ENCODE measurements at places on chromosomes 3 and 15.

- no peak for DNase-seq
These were observed 12.2 kb upstream of the TRANK1 start for GRCh38 chr3:36957063-36957462.

DNA sequence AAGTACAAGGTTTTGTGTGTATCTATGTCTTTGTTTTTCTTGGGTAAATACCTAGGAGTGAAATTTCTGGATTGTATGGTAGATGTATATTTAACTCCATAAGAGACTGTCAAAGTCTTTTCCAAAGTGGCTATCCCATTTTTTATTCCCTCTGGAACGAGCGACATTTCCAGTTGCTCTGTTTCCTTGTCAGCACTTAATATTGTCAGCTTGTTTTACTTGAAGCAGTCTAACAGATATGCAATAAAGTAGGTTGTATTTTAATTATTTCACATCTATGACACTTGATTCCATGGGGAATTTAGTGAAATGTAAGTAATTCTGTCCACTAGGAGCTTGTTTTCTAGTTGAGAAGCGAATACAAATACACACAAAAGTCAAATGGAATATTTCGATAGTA, 18.5 kb upstream of the BNIP2 start:
- no peak for DNase-seq

DNA sequence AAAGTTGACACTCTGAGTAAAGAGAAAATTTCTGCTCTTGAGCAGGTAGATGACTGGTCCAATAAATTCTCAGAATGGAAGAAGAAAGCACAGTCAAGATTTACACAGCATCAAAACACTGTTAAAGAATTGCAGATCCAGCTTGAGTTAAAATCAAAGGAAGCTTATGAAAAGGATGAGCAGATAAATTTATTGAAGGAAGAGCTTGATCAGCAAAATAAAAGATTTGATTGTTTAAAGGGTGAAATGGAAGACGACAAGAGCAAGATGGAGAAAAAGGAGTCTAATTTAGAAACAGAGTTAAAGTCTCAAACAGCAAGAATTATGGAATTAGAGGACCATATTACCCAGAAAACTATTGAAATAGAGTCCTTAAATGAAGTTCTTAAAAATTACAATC, 151.8 kb upstream of the LRRFIP2 start:
- DNase-seq, result no peak

GRCh38 chr3:8765528-8765927, 3.9 kb downstream of the OXTR start:
- DNase-seq, result no peak

DNA sequence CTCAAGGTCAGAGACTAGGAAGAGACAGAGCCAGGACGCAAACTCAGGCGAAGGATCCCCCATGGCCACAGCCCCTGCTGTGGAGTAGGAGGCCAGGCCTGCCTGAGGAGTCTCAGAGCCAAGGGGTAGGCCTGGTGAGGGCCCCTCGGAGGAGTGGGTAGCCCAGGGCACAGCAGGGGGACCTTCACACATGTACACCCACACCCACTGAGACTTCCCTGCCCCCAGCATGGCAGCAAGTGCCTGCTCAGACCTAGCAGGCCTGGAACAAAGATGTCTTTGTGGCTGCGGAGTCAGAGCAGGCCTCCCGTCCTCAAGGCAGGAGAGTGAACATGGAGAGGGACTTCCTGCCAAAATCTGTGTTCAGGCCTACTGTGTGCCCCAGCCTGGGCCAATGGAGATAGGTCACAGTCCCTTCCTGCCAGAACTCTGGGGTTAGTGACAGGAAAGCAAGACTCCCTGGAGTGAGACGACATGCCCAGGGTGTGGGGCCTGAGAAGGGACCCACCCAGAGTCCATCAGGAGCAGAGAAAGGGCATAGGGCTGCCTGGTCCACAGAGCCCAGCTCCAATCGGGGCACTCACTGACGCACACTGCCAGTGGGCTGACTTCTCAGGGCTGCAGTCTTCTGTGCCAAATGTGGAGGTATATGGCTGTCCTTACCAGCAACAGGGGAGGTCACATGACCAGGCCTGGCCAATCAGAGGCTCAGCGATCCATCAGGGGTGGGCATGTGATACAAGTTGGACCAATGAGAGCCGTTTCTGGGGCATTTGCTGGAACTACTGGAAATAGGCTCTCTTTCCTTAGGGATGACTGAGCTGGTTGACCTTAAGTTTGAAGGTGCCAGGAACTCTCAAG, 2.3 kb downstream of the GRIP2 start:
- no peak for DNase-seq

GRCh38 chr3:74263031-74263430, 351.4 kb downstream of the CNTN3 start:
- no peak for DNase-seq

DNA sequence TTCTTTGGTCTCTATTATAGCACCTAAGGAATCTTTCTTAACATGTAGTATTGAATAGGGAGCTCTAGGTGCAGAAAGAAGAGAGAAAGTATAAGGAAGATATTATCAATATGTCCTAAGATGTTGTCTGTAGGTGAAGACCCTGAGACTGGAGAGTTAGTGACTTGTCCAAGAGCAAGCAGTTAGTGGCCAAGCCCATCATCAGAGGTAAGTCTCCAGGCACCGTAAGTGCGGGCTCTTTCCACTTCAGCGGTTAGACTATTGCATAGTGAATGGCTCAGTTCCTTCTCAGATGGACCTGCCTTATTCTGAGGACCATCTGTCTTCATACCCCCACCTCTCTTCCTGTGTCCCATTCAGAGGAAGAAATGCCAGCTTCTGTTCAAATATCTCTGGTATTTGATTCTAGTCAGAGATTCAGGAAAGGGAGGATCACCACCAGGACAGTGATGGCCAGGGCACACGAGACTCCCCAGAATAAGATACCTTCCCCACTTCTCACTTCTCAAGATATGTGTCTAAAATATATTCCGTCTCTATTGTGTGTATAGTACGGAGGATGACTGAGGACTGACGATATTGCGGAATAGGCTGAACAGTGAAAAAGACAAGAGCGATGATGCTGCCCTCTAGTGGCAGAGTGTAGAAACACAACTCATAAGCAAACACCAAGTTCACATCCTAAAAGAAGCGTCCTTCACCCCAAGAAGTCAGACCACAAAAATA, 19.1 kb upstream of the ADGRG7 start:
- DNase-seq, result peak; percentile 20

DNA sequence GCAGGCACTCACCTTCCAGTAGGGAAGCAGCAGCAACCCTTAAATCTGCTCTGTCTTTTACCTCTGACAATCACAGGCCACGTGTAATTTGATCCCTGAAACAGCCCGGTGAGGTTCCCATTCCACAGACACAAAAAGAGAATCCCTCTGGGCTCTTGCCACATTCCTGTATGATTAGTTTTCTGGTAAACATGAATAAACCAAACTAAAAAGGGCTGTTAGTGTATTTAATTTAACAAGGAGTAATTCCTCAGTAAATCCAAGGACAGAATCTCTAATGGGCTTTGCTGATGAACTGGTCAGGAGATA, 186.9 kb downstream of the FAM43A start:
- no peak for DNase-seq

GRCh38 chr15:55518641-55519040, 10.6 kb upstream of the DNAAF4 start:
- DNase-seq, result no peak
